ENCODE measurements at places on chromosomes 7 and 10. TPM values are rescaled to one million over a fixed set of nuclear protein-coding genes. Genes with fewer than 3 reads are reported as not detected.

- no peak for DNase-seq
These were observed 12.2 kb upstream of the FFAR4 start for GRCh38 chr10:93554316-93554663.

DNA sequence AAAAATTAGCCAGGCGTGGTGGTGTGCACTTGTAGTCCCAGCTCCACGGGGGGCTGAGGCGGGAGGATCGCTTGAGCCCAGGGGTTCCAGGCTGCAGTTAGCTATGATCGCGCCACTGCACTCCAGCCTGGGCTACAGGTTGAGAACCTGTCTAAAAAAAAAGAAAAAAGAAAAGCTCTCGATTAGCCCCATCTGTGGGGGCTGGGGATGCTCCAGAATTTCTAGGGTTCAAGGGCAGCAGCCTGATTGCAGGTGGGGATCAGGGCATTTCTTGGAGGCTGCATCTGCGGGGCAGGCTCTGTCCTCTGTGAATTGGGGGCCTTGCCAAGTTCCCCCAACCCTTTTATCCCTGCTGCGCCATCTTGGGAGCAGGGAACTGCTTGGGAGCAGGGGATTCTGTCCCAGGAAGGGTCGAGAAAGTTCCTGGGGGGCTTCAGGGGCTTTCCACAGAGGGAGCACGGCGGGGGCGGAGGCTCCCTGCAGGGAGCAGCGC lies 651 bp upstream of the ARPC1A start:
- no peak for DNase-seq

DNA sequence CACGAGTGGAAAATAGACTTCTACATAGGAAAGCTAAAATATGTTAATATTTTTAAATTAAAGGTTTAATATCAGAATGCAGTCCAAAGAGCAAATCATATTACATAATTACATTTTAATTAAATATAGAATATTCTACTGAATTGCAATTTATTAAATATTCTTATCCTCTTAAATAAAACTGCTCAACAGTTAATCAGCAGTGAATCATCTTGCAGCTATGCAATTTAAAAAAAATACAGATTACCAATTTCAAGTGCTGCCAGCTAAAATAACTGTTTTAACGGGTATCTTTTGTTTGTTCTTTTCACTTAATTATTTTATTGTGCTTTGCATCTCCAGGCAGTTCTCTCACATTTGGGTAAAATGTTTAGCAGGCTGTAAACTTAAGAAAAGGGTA lies 82.2 kb downstream of the ZNRF2 start:
- DNase-seq = no peak

DNA sequence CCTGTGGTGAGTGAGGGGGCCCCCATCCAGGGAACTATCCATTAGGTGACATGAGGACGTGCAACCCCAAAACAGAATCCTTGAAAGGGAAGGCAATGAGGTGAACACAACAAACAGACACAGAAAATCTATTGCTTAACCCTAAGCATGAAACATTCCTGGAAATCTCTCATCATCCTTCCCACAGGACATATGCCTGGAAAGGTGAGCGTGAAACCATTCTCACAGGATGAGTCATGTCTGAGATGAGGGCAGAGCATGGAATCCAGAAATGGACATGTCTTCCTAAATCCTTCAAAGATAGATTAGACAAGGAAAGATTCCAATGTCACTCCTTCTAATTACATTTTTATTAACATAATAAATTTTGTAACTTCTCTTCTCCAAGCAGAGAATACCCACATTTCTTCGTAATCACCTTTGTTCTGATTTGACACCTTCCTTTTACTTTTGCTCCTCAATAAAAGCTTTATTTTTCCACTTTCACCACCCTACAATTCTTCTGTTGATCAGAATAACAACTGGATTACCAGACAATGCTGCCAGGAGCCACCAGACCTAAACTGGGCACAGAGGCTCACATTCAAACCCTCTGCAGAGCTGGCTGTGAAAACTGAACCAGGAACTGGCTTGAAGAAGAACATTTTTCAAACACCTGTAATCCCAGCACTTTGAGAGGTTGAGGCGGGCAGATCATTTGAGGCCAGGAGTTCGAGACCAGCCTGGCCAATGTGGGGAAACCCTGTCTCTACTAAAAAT lies 67.2 kb downstream of the COBL start:
- DNase-seq = peak; percentile 63

DNA sequence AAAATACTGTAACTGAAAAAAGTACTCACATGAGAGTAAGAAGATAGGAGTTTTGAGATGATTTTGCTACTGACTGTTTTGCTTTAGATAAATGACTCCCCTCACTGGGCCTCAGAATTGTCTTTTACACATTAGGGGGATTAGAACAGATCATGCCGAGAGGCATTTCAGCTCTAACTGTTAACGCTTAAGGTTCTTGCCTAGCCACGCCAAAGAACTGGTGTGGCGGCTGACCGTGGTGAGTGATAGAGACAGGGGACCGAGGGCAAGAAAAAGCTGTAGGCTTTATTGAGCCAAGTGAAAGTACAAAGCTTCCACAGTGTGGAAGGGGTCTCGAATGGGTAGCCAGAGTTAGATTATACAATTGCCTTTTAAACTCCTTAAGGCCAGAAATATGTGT lies 368.5 kb upstream of the MYO3A start:
- no peak for DNase-seq

GRCh38 chr10:18683427-18683826 lies 24.2 kb downstream of the ARL5B start:
- no peak for DNase-seq

- no peak for DNase-seq
These were observed 73.6 kb upstream of the PDZD8 start for GRCh38 chr10:117448802-117449201.

DNA sequence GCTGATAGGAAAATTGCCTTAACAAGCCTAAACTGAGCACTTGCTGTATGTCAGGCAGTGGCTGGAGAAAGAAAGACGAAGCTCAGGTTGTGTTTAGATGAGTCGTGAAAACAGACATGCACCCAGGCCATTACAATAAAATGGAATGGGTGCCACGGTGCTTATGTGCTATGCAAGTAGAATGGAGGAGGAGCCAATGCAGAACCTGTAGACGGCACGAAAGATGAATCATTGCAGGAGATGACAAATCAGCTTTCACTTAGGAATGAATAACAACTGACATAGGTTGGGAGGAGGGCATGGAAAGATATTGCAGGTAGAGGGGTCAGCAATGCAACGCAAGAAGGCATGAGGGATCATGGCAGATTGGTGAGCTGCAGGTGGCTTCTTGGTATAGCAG lies 61.2 kb upstream of the ARHGAP21 start:
- no peak for DNase-seq

GRCh38 chr10:58017719-58018367 lies 249.9 kb downstream of the IPMK start:
- no peak for DNase-seq

DNA sequence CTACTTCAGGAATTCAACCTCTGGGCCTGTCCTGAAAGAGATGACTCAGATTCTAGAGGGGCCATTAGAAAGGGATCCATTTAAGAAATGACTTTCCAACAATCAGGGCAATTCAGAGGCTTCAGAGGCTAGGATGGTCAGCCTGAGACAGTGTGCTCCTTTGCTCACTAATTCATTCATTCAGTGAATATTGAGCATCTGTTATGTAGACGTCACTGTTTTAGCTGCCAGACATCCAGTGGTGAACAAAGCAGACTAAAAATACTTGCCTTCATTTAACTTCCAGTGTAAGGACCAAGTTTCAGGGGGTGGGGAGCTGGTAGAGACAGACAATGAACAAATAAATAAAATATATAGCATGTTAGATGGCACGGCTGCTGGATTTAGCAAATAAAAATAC lies 1.6 kb downstream of the KIAA1217 start:
- DNase-seq = no peak

- peak; percentile 43 for DNase-seq
These were observed 35.4 kb downstream of the C7orf25 start for GRCh38 chr7:42876182-42877068.

DNA sequence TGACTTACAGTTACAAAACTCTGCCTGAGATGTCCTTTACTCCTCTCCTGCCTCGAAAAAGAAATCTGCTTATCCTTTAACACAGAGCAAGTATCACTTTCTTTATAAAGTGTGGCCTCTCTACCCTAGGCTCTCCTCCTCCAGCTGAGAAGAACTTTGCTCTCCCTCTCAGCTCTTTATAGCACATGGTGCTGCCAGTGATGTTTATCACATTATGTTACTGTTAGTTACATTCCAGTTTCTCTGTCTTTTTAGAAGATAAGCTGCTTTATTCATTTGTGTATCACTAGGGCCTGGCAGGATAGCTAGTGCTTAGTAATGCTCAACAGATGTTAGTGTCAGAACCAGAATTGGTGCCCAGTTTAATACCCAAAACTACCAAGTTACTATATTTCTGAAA lies 41.1 kb upstream of the TMEM229A start:
- no peak for DNase-seq

GRCh38 chr10:109894516-109894915 lies 28.8 kb downstream of the XPNPEP1 start:
- no peak for DNase-seq

DNA sequence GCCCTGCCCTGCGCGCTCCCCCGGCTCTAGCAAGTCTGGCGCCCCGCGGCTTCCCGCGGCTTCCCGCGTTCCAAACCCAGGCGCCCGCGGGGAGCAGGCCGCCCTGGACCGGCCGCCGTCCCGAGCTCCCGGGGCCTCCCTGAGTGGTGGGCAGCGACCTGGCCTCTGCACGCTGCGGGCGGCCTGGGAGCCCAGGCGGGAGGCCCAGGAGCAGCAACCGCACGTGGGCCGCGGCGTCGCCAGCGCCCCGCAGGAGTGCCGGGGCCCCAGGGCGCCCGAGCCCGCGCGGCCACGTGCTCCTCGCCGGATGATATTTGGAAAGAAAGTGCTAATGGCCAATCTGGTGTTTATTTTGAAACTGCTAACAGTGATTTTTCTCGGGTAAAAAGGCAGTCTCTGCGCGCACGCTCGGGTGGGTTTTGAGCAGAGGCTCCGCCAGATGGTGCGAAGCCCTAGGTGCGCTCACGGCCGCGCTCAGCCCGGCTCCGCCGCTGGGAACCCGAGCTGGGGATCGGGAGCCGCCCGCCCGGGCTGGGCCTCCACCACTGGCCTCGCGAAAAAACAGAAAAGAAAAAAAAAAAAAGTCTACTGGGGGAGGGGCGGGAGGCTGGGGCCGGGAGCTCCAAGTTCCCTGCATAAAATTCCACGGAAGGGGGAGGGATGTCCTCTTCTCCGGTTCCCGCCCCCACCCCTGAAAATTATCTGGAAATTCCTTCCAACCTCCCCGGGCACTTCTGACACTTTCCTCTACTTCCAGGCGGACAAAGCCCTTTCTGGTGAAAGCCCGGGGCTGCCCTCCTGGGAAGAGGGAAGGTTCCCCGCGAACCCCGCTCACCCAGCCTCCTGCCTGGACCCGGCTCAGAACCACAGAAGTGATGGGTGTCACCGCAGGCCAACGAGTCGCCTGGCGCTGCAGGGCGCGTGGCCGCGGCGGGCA lies 4.3 kb downstream of the EBF3 start:
- no peak for DNase-seq

GRCh38 chr10:76352300-76352699 lies 920.9 kb downstream of the LRMDA start:
- DNase-seq = peak; percentile 7

- no peak for DNase-seq
These were observed 7.7 kb upstream of the CPA1 start for GRCh38 chr7:130372402-130373165.

- no peak for DNase-seq
These were observed 6.4 kb upstream of the MKRN1 start for GRCh38 chr7:140485500-140486265.

GRCh38 chr10:11795101-11795920 lies 27.8 kb upstream of the PROSER2 start:
- no peak for DNase-seq

- DNase-seq = no peak
These were observed 3.0 kb upstream of the NRP1 start for GRCh38 chr10:33337326-33337957.

DNA sequence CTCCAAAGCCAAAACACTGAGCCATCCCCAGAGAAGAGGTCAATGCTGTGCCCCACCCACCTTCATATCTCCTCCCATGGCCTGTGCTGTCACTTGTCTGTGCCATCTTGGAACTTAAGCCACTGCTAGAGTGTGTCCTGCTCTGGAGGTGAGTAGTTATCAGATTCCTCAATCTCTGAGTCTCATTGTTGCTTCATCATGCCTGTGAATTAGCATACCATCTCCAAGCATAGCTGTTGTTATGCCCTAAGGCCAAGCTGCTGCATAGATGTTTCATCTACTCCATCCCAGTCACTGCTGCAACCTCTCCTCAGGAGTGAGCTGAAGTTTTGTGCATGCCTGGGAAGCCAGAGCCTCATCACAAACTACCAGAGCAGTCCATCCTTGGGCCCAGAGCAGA lies 349.0 kb downstream of the ZWINT start:
- no peak for DNase-seq

DNA sequence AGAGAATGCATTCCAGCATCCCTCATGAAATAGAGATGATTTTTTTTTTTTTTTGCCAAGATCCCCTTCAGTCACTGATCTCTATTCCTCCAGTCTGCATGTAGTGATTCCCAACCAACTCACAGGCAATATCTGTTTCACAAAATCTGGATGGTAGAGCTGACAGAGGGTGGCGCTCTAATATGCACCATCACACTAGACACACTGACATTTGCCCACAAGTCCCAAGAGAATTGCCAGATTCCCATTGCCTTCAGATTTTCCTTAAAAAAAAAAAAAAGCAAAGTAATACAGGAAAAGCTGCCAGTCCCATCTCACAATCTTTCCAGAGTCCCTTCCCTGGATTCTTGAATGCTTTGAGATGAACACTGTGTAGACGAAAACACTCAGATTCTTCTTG lies 301.0 kb downstream of the SORCS1 start:
- DNase-seq = no peak

DNA sequence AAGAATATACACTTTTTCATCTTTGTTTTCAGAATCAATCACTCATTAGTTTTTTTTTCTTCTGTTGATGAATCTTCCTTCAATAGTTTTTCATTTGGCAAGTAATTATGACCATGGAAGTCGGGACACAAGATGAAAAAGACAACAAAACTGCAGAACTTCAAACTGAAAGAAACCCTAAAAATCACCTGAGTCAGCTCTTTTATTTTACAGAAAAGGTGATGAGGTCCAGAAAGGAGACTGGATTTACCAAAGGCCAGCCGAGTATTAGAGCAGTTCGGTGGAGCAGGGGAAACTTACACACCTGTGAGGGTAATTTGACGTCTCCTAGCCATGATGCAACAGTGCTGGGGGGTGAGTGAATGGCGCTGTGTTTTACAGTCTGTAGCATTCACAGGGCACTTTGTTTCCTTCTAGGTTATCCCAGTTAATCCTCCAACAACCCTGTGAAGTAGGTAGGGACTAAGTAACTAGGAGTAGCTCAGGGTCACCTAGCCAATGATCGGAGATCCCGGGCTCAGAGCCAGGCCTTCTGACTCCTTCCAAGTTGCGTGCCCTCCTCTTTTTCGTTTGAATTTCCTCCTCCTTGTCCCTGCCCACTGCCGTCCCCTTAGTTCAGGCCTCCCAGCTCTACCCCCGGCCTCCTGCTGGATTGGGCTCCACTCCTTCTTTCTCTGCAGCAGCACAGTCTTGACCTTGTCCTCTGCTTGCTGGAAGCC lies 14.0 kb downstream of the RBM20 start:
- DNase-seq = no peak

GRCh38 chr10:124294811-124295770 lies 123.6 kb downstream of the OAT start:
- DNase-seq = no peak

AS3MT gene
- 0.79 TPM for total RNA-seq

OR2F1 gene
- not detected for total RNA-seq

PPP1R9A gene
- 13.5 TPM for total RNA-seq

BRAF gene
- total RNA-seq = 29.7 TPM

ESYT2 gene
- total RNA-seq = 68.2 TPM

SSBP1 gene
- total RNA-seq = 171 TPM

GCK gene
- 0.34 TPM for total RNA-seq

CALML5 gene
- total RNA-seq = not detected

MSMB gene
- total RNA-seq = not detected

OR2A5 gene
- not detected for total RNA-seq

AZGP1 gene
- 1.1 TPM for total RNA-seq
